ENCODE measurements at places on chromosomes 5 and 9. TPM values are rescaled to one million over a fixed set of nuclear protein-coding genes. Genes with fewer than 3 reads are reported as not detected.

The TEX48 gene
- total RNA-seq = 1.7 TPM

The EIF4E1B gene
- total RNA-seq = not detected

- no peak overlapping the region for H3K4me3 ChIP-seq
Observed at GRCh38 chr9:96382175-96382574, 1.3 kb downstream of the SLC35D2 start.

GRCh38 chr5:62152394-62153087 is 153.5 kb upstream of the KIF2A start:
- no peak overlapping the region for H3K4me3 ChIP-seq
- peaks cover 13% of the 10 kb centered on the region for H3K27me3 ChIP-seq
- DNase-seq = no peak
- no peak overlapping the region for H3K27ac ChIP-seq
- H3K4me1 ChIP-seq = no peaks in the 10 kb centered on the region

DNA sequence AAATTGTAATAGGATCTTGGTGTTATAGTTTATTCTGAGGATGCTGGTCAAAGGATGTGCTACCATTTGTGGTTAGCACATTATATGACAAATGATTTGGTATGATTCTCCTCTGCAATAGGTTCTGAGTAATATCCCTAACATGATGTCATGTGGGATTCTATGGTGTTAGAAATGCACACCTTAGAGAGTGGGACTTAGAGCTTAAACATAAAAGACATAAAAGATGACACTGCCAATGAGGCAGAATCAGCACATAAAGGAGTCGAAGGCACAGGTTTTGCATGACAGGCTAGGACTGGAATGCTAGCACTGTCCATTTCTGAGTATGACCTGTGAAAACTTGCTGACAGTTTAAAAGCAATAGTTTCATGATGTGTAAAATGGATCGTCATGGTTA is 100.4 kb downstream of the OSTF1 start:
- H3K36me3 ChIP-seq = peaks cover 2% of the 10 kb centered on the region
- peaks cover 22% of the 10 kb centered on the region for H3K4me1 ChIP-seq
- peaks cover 5% of the 10 kb centered on the region for H3K27me3 ChIP-seq
- H3K4me3 ChIP-seq = no peak overlapping the region

- peaks cover 2% of the 10 kb centered on the region for H3K27me3 ChIP-seq
- no peak overlapping the region for H3K27ac ChIP-seq
- DNase-seq = no peak
- H3K4me1 ChIP-seq = peaks cover 21% of the 10 kb centered on the region
- H3K4me3 ChIP-seq = no peak overlapping the region
Observed at GRCh38 chr5:150764530-150764929, 5.7 kb upstream of the DCTN4 start.

- DNase-seq = no peak
- H3K27me3 ChIP-seq = peaks cover 30% of the 10 kb centered on the region
- no peaks in the 10 kb centered on the region for H3K4me1 ChIP-seq
- no peaks in the 10 kb centered on the region for H3K36me3 ChIP-seq
- H3K27ac ChIP-seq = no peak overlapping the region
Observed at GRCh38 chr5:123283031-123283430, 140.2 kb downstream of the CEP120 start.

- H3K27ac ChIP-seq = no peak overlapping the region
- DNase-seq = no peak
- H3K27me3 ChIP-seq = peaks cover 5% of the 10 kb centered on the region
- H3K4me1 ChIP-seq = no peaks in the 10 kb centered on the region
Observed at GRCh38 chr9:130410443-130410842, 34.3 kb upstream of the ASS1 start.

Data from activated CD8-positive, alpha-beta T cell treated with anti-CD3 and anti-CD28 coated beads, Interleukin-2, amount 10 ng/mL, durations not matched to agents 7 days and 5 days (primary cell).